NT2/D1 (cell line): ENCODE measurements at places on chromosomes 4 and X.

GRCh38 chr4:146343199-146343598 lies 128.9 kb downstream of the REELD1 start:
- no peak for DNase-seq

GRCh38 chrX:40108162-40108958 lies 10.6 kb upstream of the BCOR start:
- DNase-seq = no peak

DNA sequence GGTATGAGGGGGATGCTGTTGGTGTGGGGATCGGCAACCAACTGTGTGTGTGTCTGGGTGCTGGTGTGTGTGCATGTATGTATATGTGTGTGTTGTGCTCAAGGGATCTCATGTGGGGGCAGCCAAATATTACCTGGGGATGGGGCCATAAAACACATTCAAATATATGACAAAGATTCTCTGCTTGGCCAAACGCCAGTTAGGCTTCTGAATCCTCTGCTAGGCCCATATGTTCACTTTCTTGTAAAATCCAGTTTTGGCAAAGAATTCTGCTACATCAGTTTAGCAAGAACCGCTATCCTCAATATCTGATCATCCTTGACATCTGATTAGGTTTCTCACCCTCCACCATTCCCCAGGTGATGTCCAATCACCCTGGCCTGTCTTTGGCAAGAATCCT lies 106.6 kb downstream of the RASL11B start:
- no peak for DNase-seq

DNA sequence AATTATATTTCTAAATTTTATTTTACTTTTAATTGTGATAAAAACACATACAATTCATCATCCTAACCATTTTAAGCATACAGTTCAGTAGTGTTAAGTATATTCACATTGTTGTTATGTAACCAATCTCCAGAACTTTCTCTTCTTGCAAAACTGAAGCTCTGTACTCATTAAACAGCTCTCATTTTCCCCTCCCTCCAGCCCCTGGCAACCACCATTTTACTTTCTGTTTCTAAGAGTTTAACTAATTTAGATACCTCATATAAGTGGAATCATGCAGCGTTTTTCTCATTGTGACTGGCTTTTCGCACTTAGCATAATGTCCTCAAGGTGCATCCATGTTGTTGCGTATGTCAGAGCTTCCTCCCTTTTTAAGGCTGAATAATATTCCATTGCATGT lies 46.7 kb upstream of the NDP start:
- no peak for DNase-seq

- no peak for DNase-seq
Observed at GRCh38 chr4:125043486-125043885, 271.3 kb upstream of the FAT4 start.

GRCh38 chr4:189771696-189772361 lies 168.8 kb upstream of the FRG1 start:
- no peak for DNase-seq

- no peak for DNase-seq
Observed at GRCh38 chrX:2958199-2958598, 29.1 kb upstream of the ARSD start.

DNA sequence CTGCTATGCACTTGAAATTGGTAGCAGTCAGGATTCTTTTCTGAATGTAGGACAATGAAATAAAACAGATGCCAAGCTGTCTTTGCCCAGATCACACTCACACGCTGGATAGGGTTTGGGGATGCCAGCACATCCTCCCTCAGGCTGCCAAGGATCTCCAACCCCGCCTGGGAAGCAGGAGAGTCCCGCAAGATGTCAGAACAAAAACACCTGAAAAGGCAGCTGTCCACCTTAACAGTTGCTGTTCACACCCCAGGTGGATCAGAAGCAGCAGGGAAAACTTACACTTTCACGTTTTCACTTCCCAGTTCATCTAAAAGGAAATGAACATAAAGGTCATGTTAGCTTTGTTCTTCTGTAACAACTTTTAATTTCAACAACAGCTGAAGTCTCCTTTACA lies 35.7 kb downstream of the TMEM154 start:
- DNase-seq = no peak

GRCh38 chr4:85681221-85681657 lies 206.3 kb downstream of the ARHGAP24 start:
- no peak for DNase-seq

DNA sequence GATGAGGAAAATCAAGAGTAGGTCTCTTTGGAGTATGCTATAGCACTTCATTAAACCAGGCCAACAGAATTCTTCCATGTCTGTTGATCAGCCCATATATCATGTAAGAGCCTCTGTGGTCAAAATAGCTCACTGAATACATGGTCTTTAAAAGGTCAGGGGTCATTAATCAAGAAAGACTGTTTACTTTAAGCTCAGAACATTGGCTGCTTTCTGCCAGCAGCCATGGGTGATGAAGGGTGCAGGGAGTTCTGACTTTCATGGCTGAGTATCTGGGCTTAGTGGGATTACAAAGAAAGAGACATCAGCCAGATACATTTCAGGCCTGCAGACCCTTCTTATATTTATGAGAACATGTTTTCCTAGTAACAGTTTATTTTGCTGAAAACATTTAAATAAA lies 7.1 kb upstream of the C4orf54 start:
- DNase-seq = no peak

DNA sequence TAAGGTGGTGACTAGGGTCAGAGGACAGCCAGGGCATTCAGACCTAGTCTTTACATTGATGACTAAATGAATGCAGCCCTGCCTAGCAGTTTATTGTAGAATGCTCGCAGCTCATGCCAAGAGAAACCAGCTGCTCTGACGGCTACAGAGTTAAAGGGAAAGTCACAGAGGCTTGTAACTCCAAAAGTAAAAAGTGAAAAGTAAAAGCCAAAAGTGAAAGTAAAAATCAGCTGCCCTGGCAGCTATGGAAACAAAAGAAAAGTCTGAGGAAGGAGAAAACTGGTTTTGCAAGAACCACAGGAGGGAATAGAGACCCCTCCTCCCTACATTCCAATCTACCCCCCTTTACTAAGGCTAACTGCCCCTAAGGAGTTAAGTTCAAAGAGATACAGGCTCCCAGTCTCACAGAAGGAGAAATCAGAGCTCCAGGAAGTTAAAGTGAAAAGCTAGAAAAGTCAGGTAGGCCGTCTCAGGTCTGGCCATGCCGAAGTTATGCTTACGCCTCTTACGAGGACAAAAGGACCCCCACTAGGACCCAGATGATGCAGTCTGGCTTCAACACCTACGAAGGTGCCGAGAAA lies 6.0 kb downstream of the GAGE10 start:
- peak; percentile 33 for DNase-seq

DNA sequence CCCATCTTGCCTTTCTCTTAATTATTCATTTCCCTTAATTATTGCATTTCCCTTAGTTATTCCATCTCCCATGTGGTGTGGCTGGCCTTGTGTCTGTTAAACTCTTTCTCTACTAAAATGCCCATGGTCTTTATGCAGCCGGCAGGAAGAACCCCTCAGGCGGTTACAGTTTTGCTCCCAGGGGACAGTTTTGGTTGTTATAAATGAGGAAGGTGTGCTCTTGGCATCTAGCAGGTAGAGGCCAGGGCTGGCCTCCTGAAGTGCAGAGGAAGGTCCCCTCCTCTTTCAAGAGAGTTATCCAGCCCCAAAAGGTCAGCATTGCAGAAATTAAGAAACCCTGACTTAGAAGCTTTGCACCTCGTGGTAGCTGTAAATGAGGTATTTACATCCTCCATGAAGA lies 18.0 kb downstream of the TBL1X start:
- no peak for DNase-seq

- no peak for DNase-seq
Observed at GRCh38 chr4:122403861-122404260, 25.1 kb downstream of the ADAD1 start.

DNA sequence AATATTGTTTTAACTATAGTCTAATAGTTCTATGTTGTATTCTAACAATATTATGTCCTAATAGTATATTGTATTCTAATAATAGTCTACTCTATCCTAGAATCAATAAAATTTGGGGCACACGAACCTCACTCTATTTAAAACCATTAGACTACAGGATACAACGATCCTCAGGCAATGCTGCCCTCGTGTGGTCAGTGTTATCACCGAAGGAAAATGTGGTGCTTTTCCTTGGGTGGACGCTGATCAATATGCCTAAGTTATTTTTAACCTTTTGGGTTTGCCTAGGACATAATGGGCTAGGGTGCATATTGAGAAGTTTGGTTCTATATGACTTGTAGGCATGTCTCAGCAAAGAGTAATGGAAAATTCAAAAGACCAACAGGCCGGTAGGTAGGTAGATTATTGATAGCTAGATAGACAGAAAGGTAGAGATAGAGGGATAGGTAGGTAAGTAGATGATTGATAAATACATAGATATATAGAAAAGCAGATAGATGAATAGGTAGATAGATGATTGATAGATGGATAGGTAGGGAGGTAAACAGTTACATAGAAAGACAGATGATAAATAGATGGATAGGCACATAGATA lies 75.1 kb downstream of the PRKX start:
- peak; percentile 16 for DNase-seq

DNA sequence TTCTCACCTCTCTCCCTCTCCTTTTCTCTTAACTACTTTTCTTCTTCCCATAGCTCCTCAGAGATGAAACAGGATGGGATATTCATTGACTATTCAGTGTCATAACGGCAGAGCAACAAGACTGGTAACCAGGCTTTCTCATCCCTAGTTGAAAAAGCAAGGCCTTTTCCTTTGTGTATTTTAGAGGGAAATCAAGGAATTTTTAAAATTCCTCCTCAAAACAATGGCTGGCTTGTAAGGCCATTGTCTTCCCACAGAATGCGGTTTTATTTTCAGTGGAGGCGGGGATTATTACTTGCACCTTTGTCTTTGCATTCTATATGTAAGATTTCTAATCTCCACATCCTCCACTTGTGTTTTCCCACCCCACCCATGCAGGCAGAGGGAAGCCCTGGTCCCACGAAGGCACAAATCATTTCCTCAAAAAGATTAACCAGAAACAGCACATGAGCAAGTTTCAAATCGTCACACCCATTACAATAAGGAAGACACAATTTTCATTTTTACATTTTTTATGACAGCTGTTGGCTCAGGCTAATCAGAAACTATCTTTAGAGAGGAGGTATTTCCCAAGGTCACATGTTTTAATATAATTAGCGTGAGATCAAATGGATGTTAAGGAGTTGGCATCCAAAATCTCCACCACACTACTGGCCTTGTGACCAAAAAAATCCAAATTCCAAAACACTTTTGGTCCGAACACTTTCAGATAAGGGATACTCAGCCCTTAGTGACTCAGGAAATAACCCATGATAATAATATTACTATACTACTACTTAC lies 53.0 kb upstream of the KDR start:
- no peak for DNase-seq

DNA sequence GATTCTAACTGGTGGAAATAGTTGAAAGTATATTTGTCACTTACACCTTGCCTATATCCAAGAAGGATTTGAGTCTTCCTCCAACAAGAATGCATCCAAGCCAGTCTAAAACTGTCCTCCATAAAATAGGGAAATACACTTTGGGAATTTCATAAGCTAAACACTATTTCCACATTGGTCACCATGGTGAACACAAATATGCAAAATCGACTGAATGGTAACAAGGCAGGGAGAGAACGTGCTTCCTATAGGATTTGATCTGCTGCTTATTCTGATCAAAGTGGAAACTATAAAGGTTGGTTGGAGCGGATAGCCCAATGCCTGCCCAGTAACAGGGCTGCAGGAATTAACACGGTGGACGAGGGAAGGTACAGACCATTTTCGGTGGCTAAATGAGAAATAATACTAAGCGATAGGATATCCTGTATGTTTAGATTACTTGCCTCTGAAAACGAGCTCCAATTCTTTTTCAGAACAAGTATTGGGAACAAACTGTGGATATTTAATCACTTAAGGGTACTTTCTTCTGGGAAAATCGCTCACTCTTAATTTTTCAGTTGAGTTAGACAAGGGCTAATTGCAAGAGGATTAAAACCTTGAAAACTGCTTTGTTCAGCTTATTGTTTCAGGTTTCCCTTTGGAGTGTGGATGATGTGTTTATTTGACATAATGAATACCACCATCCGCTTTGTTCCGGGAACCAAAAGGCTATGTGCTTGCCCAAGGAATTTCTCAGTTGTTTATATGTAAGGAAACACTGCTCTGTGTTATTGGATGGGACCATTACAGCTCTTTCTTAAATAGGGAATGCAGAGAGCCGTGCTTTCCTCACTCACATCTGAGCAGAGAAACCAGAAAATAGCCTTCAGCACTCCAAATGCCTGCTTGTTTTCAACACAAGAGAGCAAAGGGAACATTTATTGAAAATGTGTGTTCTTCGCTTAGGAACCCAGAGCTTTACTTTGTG lies 194.4 kb downstream of the CBR4 start:
- no peak for DNase-seq

GRCh38 chr4:184664445-184665210 lies 15.1 kb downstream of the PRIMPOL start:
- no peak for DNase-seq

GRCh38 chr4:66307641-66308438 lies 637.6 kb upstream of the EPHA5 start:
- no peak for DNase-seq
